ENCODE measurements at places on chromosomes 1 and 21. TPM values are rescaled to one million over a fixed set of nuclear protein-coding genes. Genes with fewer than 3 reads are reported as not detected.
A peak's percentile ranks its signal among the peaks of the same experiment; 100 is the strongest.

Gene APOBEC4
- total RNA-seq: not detected

Gene TGFB2
- total RNA-seq: not detected

Gene C1orf141
- not detected for total RNA-seq

Gene TEDDM1
- not detected for total RNA-seq

DNA sequence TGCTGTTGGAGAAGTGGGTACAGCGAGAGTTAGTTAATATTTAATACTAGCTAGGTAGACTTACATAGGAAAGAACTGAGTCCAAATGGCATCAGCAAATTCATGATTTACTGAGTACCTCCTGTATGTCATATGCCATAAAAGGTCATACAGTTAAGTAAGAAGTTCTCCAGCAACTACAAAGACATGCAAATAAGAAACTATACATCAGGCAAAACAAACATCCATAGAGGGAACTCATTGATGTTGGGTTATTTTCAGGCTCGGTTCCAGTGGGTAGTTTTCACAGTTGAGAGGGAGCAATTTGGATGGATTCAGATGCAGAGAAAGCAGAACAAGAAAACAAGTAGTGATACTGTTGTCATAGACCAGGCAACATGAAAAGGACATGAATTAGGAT, 164.9 kb upstream of the L1TD1 start:
- H3K27me3 ChIP-seq: no peaks in the 10 kb centered on the region
- DNase-seq: no peak
- no peak overlapping the region for H3K4me3 ChIP-seq
- no peaks in the 10 kb centered on the region for H3K4me1 ChIP-seq
- no peak overlapping the region for H3K27ac ChIP-seq

DNA sequence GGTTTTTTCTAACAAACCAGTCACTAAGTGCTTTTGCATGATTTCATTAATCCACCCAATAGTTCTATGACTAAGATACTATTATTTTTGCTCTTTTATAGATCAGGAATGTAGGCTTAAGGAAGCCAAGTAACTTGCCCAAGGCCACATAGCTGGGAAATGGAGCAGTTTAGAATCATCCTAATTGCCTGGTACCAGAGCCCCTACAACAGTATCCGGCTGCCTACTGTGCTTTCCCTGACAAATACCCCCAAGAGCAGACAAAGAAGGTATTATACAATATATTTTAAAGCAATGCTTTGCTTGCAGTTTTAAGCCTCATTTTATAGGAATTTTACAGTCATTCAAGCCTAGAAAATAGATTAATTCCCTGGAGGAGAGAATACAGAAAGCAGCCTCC, 45.5 kb upstream of the RASAL2 start:
- H3K36me3 ChIP-seq: no peaks in the 10 kb centered on the region
- no peaks in the 10 kb centered on the region for H3K27me3 ChIP-seq
- no peaks in the 10 kb centered on the region for H3K4me1 ChIP-seq
- H3K27ac ChIP-seq: no peak overlapping the region

DNA sequence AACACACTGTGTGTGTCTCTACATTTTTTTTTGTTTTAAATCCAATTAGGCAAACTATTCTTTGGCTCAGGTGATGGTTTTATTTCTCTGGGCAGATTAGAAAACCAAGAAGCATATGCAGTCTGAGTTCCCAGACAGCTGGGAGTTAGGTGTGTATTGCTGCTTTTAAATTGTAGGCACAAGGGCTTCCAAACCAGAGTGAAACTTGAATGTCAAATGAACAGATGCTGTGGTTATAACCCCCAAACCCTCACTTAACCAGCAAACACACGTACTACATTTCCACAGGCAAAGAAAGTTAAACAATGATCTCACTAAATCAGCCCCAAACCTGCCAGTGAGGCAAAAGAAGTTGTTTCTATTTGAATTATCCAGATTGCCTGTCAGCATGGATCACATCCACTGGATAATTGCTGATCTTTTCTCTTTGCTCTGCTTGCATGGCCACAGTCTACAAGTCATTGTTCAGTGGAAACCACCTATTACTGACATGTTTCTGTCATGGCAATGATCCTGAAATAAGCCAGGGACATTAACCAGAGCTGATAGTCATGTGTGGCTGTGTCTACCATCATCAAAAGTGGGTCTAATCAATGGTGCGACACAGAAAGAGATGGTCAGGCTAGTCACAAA, 576.5 kb upstream of the PLXNA2 start:
- H3K27ac ChIP-seq: no peak overlapping the region
- peaks cover 4% of the 10 kb centered on the region for H3K27me3 ChIP-seq
- H3K36me3 ChIP-seq: no peaks in the 10 kb centered on the region
- H3K4me3 ChIP-seq: no peak overlapping the region
- DNase-seq: no peak
- H3K4me1 ChIP-seq: no peaks in the 10 kb centered on the region

- H3K4me1 ChIP-seq: no peaks in the 10 kb centered on the region
- no peak for DNase-seq
- no peak overlapping the region for H3K27ac ChIP-seq
Measured at GRCh38 chr1:30307182-30307581, 416.2 kb downstream of the MATN1 start.

DNA sequence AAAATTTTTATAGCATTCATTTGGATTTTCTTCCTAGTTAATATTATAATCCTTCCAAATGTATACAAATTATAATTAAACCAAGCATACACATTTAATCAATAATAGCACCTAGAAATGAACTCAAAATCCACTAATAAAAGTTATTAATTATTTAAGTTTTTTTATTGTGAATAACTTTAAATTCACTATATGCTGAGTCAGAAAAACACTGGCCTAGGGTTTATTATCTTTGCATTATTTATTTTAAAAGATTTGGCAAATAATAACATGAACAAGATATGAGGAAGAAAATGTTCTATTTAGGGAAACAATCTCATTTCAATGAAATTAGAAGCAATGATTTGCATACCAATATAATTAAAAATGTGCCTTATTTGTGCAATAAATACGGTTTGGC, 951.5 kb downstream of the KCNT2 start:
- no peaks in the 10 kb centered on the region for H3K36me3 ChIP-seq
- H3K27ac ChIP-seq: no peak overlapping the region
- no peaks in the 10 kb centered on the region for H3K27me3 ChIP-seq
- no peaks in the 10 kb centered on the region for H3K4me1 ChIP-seq
- H3K4me3 ChIP-seq: no peak overlapping the region

GRCh38 chr1:204438628-204439027, 27.0 kb upstream of the PPP1R15B start:
- no peaks in the 10 kb centered on the region for H3K27me3 ChIP-seq
- peak; percentile 33 for DNase-seq
- peaks cover 18% of the 10 kb centered on the region for H3K36me3 ChIP-seq
- H3K4me3 ChIP-seq: no peak overlapping the region
- peaks cover 2% of the 10 kb centered on the region for H3K4me1 ChIP-seq

DNA sequence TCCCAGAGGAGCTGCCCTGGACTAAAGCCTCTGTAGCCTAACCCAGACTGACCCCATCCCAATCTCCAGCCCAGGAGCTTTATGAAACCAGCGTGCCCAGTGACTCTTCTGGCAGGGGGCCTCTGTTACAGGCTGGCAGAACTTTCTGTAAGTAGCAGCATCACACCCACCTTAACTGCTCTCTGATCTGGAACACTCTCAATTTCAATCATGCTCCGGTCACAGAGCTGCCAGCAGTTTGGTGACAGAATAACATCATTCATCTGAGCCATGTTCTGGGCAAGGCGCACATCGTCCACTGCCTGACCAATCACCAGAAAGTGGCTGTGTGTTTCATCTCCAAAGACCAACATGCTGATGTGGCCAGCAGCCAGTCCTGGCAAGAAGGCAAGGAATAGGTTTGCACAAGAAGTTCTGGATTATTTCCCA, 14.7 kb downstream of the ADCY10 start:
- H3K27me3 ChIP-seq: no peaks in the 10 kb centered on the region
- DNase-seq: no peak
- no peaks in the 10 kb centered on the region for H3K4me1 ChIP-seq
- H3K36me3 ChIP-seq: no peaks in the 10 kb centered on the region
- no peak overlapping the region for H3K27ac ChIP-seq
- no peak overlapping the region for H3K4me3 ChIP-seq

DNA sequence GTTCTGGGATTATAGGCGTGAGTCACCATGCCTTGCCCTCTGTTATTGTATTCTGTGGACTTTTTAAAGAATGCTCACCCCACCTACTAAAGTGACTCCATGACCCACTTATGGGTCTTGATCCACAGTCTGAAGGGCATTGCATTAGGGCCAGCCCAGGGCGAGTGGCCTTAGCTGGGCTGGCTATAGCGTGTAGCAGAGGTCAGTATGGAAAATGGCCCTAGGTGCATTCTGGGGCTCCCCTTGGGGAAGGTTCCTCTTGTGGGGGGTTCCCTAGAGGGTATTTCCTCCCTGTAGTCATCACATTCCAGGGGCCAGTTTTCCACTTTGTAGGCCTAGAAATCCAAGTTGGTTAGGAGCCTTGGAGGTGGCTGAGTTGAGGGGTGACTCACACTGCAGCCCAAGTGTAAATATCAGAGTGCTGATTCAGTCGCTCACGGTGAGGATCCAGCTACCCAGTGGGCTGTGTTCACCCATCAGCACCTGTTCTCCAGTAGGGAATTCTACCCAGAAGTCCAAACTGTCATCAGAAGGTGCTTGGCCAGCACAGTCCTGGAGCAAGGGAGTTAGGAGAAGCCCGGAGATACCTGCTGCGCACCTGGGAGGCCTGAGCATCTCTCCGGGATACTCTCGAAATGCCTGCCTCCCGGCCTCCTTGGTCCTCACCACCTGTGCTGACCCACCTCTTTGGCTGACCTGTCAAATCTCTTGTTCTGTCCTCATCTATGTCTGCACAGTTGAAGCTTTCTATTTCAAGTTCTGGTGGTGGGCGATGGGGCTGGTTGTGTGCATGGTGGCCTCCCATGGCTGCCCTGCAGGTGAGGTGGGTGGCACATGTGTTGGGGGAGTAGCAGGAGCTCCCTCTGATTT, 52.2 kb downstream of the NENF start:
- no peak for DNase-seq
- no peaks in the 10 kb centered on the region for H3K36me3 ChIP-seq
- H3K27ac ChIP-seq: no peak overlapping the region
